Skin of body (tissue), 3 donors: ENCODE measurements at places on chromosomes 11 and 22. TPM values are rescaled to one million over a fixed set of nuclear protein-coding genes. Genes with fewer than 3 reads are reported as not detected.

MS4A18 gene
- total RNA-seq, result not detected

GRCh38 chr22:31247726-31248125 is 35.6 kb downstream of the LIMK2 start:
- no peak for DNase-seq

DNA sequence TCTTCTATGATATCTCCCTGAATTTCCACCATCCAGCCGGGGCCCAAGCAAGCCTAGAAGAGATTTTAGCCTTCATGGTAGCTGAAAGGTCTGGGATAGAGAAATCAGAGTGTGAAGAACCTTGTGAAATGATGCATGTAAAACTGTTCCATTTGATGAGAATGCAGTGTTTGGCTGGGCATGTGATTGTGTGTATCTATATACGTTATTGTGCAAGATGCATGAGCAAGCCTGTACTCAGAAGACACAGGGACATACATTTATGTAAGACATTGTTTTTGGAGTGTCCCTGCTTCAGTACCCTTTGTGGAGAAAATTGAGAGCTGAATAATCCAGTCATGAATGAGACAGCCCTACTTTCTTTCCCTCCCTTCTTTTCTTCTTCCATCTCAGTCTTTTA is 15.2 kb upstream of the OR52K2 start:
- DNase-seq, result no peak

DNA sequence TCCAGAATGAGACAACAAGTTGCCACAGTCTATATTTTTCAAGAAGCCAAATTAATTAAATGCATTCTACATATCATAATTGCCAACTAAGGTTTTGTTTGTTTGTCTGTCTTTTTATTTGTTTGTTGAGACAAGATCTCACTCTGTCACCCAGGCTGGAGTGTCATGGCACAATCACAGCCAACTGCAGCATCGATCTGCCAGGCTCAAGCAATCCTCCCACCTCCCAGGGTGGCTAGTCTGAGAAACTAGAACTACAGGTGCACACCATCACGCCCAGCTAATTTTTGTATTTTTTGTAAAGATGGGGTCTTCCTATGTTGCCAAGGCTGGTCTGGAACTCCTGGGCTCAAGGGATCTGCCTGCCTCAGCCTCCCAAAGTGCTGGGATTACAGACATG is 140.0 kb downstream of the LRRC4C start:
- DNase-seq, result no peak

KRTAP5-10 gene
- 1.5 TPM for total RNA-seq

GRCh38 chr11:32071811-32072210 is 19.1 kb upstream of the RCN1 start:
- DNase-seq, result no peak
